ENCODE measurements at places on chromosomes 3 and 15.

GRCh38 chr3:191768421-191768820 lies 307.5 kb downstream of the PYDC2 start:
- DNase-seq = no peak

- no peak for DNase-seq
Observed at GRCh38 chr3:194137506-194138474, 1.8 kb downstream of the HES1 start.

DNA sequence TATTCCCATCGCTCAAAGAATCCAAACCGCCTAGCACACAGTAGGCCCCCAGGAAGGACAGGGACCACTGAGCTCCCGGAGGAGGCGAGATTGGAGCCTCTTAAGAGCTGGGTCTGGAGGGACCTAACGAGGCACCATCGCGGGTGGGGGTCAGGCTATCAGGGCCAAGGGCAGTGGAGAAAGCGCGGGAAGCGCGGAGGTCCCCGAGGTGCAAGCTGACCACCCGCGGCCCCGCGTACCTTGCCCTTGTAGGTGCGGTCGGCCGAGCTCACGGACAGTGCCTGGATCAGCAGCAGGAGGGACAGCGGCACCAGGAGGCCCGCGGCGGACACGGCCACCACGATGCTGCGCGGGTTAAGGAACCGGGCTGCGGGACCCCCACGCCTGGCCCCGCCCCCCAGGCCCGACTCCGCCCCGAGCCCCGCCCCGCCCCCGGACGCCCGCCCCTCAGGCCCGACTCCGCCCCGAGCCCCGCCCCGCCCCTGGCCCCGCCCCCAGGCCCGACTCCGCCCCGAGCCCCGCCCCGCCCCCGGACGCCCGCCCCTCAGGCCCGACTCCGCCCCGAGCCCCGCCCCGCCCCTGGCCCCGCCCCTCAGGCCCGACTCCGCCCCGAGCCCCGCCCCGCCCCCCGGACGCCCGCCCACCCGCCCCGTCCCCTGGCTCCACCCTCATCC lies 3.9 kb downstream of the ZDHHC19 start:
- DNase-seq = no peak

DNA sequence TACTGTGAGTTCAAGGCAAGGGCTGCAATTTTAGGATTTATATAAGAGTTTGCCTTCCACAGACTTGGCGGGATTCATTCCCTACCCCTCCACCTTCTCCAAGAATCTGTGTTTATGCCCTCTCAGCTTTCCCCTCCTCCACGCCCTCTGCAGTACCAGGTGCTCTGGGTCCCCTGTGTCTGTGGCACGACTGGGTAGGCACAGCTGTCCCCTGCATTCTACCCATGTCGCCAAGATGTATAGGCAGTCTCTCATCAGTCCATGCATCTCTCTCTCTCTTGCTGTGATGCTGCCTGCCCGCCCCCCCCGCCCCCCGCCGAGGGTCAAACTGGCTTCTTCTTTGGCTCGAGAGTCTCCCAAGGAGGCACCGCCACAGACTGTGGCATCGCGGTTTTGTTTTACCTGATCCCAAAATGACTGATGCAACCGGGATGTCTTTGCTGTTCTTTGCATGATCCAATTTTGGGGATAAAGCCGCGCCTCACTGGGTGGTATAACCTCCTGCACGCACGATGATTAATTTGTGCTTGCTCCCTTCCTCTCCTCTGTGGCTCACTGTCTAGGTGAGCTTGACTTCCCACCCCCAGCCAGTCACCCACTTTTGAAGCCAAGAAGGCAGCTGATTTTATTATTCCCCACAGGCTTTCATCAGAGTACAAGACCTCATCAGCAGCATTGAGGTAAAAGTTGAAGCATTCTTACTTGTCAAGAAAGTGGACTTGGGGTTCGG lies 43.7 kb downstream of the EFCAB12 start:
- DNase-seq = no peak

- DNase-seq = peak; percentile 56
Observed at GRCh38 chr15:80710635-80711554, 15.8 kb downstream of the ABHD17C start.

All from stimulated activated CD8-positive, alpha-beta memory T cell treated with anti-CD3 and anti-CD28 coated beads, Interleukin-15, amount 100 ng/mL, for 48 hours (primary cell).